Vagina (tissue), 2 donors: ENCODE measurements at places on chromosomes 5 and 9. TPM values are rescaled to one million over a fixed set of nuclear protein-coding genes. Genes with fewer than 3 reads are reported as not detected.

The CFAP90 gene
- 2.5 TPM for total RNA-seq

The BNIP1 gene
- total RNA-seq: 12.5 TPM

The POLR3G gene
- 5.4 TPM for total RNA-seq

The SHROOM1 gene
- total RNA-seq: 17.7 TPM

The PCDHB15 gene
- total RNA-seq: 3.2 TPM

The CCL28 gene
- 0.74 TPM for total RNA-seq

The IGIP gene
- 16.7 TPM for total RNA-seq

The SYK gene
- 12.0 TPM for total RNA-seq

The HTR1A gene
- not detected for total RNA-seq

The ADGRD2 gene
- 4.2 TPM for total RNA-seq

The UTP15 gene
- 20.9 TPM for total RNA-seq

The OBP2B gene
- not detected for total RNA-seq

The PALM2AKAP2 gene
- total RNA-seq: 7.9 TPM

The FAM151B gene
- total RNA-seq: 0.98 TPM

The C7 gene
- 385 TPM for total RNA-seq
